GM12891 (cell line): ENCODE measurements at places on chromosomes 11 and 22.
A peak's percentile ranks its signal among the peaks of the same experiment; 100 is the strongest.

DNA sequence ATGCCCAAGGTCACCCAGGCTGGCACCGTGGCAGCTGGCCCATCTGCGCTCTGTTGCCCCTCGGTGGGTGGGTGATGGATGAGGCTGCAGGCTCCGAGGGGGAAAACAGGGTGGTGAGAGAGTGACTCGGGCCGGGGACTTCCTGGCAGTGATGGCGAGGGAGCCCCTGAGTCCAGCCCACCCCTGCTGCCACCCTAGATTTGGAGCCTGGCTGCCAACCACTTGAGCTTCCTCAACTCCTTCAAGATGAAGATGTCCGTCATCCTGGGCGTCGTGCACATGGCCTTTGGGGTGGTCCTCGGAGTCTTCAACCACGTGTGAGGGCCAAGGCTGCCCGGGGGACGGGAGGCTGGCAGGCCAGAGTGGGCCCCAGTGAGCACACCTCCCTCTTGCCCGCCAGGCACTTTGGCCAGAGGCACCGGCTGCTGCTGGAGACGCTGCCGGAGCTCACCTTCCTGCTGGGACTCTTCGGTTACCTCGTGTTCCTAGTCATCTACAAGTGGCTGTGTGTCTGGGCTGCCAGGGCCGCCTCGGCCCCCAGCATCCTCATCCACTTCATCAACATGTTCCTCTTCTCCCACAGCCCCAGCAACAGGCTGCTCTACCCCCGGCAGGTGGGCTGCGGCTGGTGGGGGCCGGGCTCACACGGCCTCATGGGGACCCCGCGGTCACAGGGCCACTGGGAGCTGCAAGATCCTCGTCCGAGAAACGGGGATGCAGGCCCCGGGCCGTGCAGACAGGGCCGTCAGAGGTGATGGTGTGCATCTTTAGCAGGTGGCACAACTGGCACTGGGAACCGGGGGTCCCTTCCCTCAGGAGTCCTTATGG is 10.1 kb downstream of the TCIRG1 start:
- no peak for DNase-seq

DNA sequence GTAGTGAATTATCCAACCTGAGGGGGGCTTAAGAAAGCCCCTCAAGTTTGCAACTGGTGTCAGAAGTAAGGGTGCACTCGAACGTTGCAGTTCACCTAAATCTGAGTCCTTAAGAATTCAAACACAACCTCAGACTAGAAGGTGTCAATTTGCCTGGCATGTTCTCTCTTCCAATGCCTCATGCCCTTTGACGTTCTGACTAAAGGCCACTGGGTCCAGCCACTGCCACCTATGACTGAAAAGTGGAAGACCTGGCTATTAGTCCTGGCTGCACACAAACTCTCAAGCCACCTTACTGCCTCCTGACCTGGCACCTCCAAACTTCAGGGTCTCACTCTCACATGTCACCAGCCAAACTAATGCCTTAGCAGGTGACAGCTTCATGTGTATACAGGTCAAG is 8.0 kb downstream of the APOL4 start:
- no peak for DNase-seq

- no peak for DNase-seq
These were observed 16.8 kb upstream of the RGL4 start for GRCh38 chr22:23673826-23674690.

- DNase-seq: no peak
These were observed 93.0 kb downstream of the SLC1A2 start for GRCh38 chr11:35326266-35326879.

DNA sequence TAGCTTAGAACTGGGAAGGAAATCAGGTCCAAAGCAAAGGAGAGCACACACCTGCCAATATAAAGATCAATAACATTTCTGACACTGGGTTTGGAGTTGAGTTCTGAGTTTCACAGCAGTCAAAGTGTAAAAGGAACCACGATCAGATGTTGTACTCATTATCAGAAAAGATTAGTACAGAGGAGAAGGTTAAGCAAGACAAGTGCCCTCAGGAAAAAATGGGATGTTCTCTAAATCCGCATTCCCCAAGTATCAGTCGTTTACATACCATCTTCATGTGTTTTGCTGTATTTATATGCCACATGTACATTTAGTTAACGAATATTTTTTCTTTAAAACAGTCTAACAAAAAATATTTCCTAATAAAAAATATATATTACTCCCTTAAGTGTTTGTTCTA is 23.0 kb upstream of the RRAS2 start:
- DNase-seq: no peak

GRCh38 chr11:65719871-65720210 is 757 bp downstream of the RNASEH2C start:
- peak; percentile 43 for DNase-seq

DNA sequence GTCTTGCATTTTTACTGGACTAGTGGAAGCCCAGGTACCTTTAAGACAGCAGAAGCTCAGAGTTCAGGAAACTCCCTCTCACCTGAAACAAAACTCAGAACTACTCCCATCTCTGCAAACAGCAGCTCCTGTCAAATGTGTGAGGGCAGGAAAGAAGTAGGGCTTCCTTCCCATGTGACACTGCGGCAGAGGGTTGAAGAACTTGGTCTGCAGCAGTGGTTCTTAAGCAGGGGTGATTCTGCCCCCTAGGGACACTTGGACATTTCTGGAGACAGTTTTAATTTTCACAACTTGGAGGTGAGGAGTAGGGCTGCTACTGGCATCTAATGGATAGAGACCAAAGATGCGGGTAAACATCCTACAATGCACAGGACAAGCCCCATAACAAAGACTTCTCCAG is 63.4 kb downstream of the RCN1 start:
- DNase-seq: no peak

- DNase-seq: no peak
These were observed 32.3 kb downstream of the OR10A6 start for GRCh38 chr11:7898666-7899283.
